ENCODE measurements at places on chromosomes 1 and 21. TPM values are rescaled to one million over a fixed set of nuclear protein-coding genes. Genes with fewer than 3 reads are reported as not detected.

Gene CD34
- 14.5 TPM for polyA plus RNA-seq

Gene ZNF362
- 18.3 TPM for polyA plus RNA-seq

Gene TNFAIP8L2
- polyA plus RNA-seq: 32.8 TPM

Gene SMYD3
- 22.0 TPM for polyA plus RNA-seq

Gene F13B
- 0.05 TPM for polyA plus RNA-seq

Gene CELA2B
- 0.16 TPM for polyA plus RNA-seq
